CD8-positive, alpha-beta T cell (primary cell): ENCODE measurements at places on chromosomes 1 and 21.

DNA sequence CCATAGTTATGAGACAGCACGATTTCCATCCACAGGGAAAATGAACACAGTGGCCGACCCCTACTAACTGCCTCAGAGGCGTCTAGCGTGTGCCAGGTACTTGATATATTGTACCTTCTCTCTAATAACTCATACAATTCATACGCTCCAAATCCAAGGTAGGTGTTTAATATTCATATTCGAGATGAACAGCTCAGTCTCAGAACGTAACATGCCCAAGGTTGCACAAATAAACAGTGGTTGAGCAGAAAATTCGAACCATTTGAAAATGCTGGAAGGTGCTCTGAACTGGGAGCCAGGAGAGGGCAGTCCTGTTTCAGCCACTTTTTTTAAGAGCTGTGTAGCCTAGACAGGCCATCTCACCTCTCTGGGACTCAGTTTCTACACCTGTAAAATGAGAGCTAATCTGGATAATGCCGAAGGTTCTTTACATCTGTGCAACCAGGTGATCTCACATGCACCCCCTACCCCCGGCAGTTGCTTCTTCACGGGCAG, 7.9 kb downstream of the SLC45A3 start:
- no peak for DNase-seq

DNA sequence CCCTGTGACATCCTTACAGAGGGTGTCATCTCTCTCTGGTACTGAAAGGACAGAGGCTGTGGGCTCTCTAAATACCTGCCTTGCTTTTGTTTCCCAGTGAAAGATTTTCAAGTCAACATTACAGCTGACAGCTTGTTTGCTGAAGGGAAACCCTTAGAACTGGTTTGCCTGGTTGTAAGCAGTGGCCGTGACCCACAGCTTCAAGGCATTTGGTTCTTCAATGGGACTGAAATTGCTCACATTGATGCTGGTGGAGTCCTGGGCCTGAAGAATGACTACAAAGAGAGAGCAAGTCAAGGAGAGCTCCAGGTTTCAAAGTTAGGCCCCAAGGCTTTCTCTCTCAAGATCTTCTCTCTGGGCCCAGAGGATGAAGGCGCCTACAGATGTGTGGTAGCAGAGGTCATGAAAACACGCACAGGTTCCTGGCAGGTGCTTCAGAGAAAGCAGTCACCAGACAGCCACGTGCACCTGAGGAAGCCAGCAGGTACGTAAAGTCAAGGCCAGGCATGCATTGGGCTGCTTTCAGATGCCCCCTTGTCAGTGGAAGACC, 11.8 kb downstream of the CD101 start:
- DNase-seq = no peak

GRCh38 chr1:170978371-170978910, 43.1 kb downstream of the MROH9 start:
- no peak for DNase-seq

DNA sequence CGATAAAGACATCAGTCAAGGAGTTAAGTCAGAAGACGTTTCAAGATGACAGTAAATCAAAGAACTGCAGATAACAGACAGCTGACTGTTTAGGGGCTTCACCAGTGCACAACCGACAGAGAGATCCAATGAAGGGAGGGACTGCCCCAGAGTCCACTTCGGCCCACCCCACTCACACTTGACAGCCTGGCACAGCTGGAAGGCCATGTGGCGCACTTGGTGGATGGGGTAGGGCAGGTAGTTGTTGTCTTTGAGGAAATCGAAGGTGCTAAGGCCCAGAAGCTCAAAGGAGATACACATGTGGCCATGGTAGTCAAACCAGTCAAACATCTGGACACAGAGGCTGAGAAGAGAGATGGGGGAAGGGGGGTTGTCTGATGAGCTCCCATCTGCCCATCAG, 4.4 kb upstream of the SCAMP3 start:
- DNase-seq = no peak

DNA sequence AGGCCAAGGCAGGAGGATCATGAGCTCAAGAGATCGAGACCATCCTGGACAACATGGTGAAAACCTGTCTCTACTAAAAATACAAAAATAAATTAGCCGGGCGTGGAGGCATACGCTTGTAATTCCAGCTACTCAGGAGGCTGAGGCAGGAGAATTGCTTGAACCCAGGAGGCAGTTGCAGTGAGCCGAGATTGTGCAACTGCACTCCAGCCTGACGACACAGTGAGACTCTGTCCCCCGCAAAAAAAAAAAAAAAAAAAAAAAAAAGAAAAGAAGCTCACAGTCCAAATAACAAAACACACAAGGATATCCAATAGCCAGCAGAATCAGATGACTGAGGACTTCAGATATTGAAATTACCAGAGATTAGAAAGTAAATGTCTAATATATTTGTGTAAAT, 11.8 kb downstream of the AHCTF1 start:
- no peak for DNase-seq

DNA sequence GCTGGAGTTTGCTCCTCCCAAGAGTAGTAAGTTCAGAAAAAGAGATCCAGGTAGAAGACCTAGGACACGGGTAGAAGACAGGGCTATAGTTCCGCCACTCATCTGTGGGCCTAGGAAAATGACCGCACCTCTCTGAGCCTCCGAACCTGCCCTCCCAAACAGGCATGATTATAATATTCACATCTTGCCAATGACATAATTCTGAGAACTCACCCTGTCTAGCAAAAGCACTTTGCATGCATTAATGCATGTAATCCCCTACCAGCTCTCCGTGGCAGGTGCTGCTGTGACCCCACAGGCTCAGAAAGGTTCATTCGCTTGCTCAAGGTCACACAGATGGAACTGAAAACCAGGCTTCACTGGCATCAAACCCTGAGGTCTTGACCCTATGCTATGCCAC, 88.0 kb downstream of the SPSB1 start:
- no peak for DNase-seq

DNA sequence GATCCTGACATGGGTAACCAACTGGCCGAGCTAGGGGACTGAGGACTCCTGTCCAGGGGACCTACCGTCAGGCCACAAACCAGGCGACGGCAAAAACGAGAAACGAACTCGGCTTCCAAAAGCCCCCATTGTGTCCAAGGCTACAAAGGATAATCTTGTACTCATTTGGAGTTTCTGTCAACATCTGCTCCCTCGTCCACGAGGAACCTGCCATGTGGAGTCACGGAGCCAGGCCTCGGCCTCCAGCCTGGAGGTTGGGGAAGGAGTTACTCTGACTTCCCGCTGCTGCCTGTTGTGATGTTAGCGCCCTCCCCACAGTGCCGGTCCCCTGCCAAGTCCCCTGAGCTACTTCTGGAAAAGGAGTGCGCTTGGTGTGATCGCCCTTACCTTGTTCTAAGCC, 7.3 kb downstream of the KRTAP10-1 start:
- DNase-seq = no peak

DNA sequence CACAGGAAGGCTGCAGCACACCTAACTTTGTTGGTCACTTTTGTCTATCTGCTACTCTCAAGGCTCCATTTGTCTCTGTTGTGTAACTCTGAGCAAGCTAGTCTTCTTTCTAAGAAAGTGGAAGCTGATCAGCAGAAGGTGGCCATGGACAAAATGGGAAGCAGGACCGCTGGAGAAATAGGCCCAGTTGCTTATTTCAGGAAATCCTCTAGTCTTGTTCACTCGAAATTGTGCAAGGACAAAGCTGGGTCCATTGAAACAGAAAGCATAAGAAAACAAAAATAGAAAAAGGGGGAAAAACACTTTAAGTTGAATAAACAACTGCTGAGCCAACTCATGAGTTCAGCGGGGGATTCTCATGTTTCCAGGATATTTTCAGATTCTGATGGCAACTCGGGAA, 150.1 kb downstream of the PBX1 start:
- DNase-seq = no peak

GRCh38 chr1:198156745-198157240, at the start of gene NEK7:
NEK7 (plus strand) TSS chr1:198156998; CDS start chr1:198232581, 75,583 bp downstream.
- no peak for DNase-seq

DNA sequence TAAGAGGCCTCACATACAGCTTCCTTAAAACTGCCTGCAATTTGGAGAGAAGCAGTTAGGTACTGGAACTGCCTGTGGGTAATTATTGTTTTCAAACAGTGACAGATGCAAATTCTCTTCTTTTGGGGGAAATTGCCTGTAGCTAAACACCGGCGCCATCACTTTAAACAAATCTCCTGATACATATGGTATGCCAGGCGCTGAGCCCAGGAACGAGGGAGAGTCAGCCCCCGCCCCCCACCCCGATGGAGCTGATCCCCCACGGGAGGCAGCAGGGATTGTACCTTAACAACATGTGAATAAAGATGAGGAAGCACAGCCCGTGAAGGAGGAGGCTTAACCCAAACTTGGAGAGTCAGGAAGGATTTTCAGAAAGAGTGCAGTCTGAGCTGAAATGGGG, 7.1 kb downstream of the TMEM51 start:
- no peak for DNase-seq
